ENCODE measurements at places on chromosomes 12 and 14.
A peak's percentile ranks its signal among the peaks of the same experiment; 100 is the strongest.

- DNase-seq, result no peak
Observed at GRCh38 chr14:78175412-78175811, 5.2 kb downstream of the NRXN3 start.

- DNase-seq, result no peak
Observed at GRCh38 chr12:92257261-92257660, 111.6 kb upstream of the BTG1 start.

GRCh38 chr14:90045616-90046015 lies 16.2 kb upstream of the KCNK13 start:
- no peak for DNase-seq

GRCh38 chr12:28830491-28830890 lies 318.6 kb upstream of the FAR2 start:
- DNase-seq, result no peak

DNA sequence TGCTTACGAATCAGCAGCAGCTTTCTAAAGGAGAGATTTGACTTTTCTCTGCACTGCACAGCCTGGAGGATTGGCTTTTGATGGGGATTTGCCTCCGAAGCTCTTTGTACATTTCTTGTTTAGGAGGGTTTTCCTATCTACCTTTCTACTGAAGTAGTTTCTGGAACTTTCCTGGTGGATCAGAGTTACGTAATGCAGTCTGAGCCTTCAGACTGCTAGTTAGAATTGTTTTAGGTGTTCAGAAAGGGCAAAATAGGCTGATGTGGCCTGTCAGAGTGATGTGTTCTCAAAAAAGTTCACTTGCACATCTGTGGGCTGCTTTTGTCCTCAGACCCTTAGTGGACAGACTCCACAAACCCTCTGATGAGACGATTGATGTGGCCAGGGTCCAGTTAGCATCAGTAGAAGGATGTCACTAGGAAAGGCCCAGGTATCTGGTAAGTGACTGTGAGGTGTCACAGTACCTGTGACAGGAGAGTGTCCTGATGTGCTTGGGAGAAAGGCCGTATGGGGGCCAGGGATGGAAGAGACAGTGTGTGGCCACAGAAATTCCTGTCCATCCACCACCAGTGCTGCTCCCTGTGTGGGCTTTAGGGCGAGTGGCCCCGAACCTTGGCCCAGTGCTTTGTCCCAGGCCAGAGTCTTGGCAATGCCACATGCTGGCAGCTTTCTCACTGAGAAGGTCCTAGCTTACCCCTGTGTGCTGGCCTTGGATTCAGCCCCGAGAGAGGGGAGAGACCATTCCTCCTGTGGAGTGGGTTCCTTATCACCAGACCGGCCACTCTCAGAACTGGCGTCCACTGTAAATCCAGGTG lies 4.4 kb upstream of the ACADS start:
- no peak for DNase-seq

DNA sequence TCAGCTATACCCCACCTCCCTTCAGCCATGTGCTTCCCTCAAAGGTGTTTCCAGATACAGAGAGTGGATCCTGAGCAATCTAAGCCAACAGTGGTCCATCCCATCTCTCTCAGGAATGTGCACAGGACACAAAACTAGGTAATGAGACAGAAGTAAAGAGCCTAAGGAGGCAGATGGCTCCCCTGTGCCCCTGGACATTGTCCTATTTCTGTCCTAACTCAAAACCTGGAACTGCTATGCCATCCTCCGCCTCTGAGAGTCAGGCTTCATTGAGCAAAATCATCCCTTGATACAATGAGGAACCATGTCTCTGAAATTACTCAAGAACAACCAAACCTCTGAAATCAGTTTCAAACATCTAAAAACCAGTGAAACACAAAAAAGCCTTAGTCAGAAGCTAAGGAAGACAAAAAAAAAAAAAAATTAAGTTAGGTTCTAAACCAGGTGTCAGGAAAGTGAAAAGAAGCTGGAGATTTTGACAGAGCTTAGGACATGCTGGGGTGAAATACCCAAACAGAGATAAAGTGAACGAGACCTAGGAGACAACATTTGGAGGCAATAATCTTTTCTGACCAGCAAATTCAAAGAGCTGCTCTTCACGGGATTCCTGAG lies 200.3 kb upstream of the PLEKHG7 start:
- DNase-seq, result no peak

GRCh38 chr12:127238107-127238506 lies 1028.9 kb upstream of the TMEM132C start:
- DNase-seq, result no peak

DNA sequence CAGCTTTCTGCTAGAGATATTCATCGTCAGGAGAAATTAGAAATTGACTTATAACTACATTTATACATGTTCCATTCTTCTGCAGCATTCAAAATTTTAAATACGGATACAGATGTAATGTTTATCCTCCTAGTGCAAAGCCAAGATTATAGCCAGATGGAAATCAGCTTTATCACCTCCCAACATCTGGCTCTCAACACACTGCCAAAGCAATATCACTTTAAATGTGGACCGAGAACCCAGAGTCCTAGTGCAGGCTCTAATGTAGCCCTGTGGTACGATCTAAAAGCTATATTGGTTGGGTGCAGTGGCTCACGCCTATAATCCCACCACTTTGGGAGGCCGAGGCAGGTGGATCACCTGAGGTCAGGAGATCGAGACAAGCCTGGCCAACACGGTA lies 6.5 kb downstream of the MLH3 start:
- no peak for DNase-seq

- DNase-seq, result no peak
Observed at GRCh38 chr12:24679126-24679525, 269.8 kb downstream of the BCAT1 start.

- peak; percentile 57 for DNase-seq
Observed at GRCh38 chr14:91258011-91258618, 13.6 kb upstream of the GPR68 start.

DNA sequence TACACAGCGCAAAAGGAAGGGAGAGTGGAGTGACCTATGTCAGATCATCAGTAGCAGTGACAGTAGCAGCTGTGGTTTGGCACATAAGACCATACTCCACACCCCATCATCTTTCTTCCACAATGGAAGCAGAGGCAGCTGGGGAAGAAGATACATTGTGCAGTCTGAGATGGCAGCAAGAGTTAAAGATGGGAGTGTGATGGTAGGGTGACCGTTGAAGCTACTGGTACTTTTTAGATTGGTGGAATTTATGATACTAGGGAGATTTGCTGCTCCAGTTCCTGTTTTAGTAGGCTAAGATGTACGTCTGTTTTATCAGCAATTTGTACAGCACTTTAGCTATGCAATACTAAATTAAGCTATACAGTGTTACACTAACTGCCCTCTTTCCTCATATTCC lies 291.0 kb downstream of the FUT8 start:
- DNase-seq, result no peak

GRCh38 chr14:96827290-96827689 lies 30.1 kb downstream of the VRK1 start:
- no peak for DNase-seq

DNA sequence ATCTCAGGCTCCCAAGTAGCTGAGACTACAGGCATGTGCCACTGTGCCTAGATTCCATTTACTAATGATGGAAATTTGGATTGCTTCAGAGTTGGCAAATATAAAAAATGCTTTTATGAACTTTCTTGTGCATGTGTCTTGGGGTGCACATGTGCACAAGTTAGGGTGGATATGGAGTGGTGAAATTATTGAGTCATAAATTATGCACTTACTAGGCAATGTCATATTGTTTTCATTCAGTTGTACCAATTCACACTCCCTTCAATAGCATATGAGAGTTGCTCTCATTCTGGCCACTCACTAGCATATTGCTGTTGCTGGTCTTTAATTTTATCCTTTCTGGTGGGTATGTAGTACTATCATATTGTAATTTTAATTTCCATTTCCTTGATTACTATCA lies 45.7 kb upstream of the KRAS start:
- peak; percentile 4 for DNase-seq

DNA sequence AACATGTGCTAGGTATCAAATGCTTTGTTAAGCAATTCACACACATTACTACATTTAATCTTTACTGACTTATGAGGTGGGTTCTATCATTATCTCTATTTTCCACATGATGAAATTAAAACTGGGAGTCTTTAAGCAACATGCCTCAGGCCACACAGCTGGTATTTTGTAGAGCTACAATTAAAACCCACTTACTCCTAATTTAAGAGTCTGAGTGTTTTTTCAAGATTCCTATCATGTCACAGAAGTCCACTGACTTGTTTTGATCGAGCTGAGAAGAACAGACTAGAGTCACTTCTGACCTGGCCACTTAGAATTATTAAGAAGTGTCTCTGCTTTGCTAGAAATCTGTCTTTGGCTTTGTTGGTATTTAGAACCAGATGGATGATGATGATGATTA lies 670.7 kb downstream of the NRXN3 start:
- no peak for DNase-seq

All from AG09309 (cell line).